ENCODE measurements at places on chromosomes 2 and 18.

DNA sequence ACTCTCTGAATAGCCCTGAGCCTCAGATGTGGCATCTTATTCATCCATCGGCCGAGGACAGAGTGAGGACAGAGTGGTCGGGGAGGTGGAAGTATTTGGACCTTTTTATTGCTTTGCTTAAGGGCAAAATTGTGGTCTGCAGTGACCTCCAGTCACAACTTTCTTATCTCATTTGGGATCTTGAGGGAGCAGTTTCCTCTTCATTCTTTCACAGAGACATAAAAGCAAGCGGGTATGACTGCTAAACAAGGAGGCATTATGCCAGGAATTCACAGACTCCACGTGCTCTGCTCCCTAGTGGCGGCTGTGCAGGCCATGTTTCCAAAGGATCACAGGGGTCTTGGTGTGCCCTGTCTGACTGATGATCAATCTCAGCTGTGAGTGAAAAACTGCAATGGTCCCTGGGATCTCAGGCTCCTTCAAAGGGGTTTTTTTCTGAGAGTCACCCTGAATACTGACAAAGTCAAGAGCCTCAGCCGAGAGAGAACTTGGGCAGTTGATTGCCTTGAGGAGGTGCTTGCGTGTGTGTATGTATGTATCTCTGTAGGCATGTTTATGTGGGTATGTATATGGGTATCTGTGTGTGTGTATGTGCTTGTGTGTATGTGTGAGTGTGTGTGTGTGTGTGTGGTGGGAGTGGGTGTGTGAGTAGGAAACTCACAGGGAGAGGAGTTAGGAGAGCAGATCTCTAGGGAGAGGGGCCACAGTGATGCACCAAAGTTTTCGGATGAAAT lies 47.7 kb downstream of the RAPGEF4 start:
- DNase-seq, result peak; percentile 97

- DNase-seq, result no peak
Measured at GRCh38 chr18:12791610-12792009, 88.8 kb downstream of the PSMG2 start.

- DNase-seq, result peak; percentile 28
Measured at GRCh38 chr2:166117491-166117890, 10.3 kb downstream of the SCN1A start.

GRCh38 chr2:127254386-127254981 lies 34.4 kb upstream of the CYP27C1 start:
- peak; percentile 4 for DNase-seq

DNA sequence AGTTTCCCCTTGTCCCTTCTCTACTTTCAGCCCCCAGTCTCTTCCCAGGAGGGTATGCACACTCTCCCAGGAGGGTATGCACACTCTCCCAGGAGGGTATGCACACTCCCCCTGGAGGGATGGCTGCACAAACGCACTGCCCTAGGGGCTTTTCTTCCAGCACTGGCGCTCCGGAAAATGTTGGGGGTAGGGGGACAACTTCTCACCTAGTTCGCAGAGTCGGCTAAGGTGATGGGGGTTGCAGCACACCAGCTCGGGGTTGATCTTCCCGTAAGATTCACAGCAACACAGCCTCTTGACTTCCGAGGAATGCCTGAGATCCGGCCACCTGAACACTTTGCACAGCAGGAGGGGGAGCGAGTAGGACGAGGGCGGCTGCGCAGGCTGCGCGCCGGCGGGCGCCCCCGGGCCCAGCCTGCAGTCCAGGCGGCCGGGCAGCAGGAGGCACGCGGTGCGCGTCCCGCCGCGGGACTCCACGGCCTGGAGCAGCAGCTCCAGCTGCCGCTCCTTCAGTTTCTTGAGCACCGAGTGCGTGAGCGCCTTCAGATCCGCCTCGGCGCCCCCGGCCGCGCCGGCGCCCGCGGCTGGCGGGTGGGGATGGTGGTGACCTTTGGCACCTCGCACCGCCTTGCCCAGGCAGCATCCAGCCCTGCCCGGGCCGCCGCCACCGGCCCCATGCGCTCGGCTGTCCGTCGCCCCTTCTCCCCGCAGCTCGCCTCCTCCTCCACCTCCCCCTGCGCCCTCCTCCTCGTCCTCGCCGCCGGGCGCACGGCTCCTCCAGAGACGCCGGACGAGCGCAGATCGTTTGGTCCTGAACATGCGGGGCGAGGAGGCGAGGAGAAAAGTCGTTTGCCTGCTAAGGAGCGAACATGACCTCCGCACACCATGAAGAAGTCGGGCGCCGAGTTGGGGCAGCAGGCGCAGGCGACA lies 894 bp downstream of the SMAD7 start:
- DNase-seq, result no peak

DNA sequence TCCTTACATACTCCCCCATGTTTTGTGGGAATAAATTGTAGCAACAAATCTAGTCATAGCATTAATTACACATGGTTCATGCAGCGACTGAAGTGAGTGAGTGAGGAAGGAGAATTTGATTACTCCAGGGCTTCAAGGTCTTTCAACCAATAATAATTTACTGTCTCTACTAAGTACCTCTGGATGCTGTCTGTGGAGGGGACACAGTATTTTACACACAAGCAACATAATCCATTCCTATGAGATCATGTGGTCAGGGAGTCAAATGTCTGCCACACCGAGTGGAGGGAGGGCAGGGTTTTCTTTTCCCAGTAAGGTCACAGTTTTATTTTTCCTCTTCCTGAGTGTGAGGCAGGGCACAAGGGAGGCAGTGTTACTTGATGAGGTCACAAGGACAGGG lies 334.7 kb upstream of the CELF4 start:
- no peak for DNase-seq

GRCh38 chr2:855177-855576 lies 95.5 kb upstream of the SNTG2 start:
- DNase-seq, result no peak

DNA sequence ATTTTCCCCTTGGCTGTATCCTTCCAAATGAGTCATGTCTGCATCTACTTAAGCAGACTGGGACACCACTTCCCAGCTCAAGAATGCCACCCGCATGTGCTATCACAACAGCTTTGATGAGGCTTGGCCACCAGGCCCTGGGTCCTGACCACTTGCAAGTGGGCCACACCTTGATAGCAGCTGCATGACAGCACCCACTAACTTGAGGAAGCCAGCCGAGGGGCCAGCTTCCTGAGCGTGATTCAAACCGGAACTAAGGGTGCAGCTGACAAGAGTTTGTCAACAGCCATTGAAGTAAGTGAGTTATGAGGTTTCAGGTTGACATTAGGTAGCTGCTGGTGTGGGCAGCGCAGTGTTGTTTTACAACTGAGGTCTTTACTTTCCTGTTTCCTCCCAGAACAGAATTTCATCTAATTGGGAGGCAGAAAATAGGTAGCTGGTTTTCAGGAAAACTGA lies 54.4 kb downstream of the EPHA4 start:
- peak; percentile 46 for DNase-seq

DNA sequence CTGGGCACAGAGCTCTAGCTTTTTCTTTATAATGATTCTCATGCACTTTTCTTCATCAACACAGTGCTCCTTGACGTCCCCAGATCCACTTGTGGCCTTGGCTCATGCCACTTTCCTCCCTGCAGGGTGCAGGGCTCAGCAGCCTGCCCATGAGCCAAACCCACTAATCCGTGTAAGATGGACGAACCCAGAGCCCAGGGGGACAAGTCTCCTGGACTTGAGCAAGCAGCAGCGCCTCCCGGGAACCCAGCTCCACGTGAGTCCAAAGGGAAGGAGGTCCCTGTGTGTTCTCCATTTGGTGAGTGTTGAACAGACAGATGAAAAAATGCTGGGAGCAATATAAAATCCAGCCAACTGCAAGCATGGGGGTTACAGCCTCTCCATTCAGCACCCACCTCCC lies 470.6 kb upstream of the HS6ST1 start:
- no peak for DNase-seq

- no peak for DNase-seq
Measured at GRCh38 chr2:204869132-204869823, 324.0 kb downstream of the PARD3B start.

GRCh38 chr2:196166876-196167275 lies 4.5 kb downstream of the STK17B start:
- DNase-seq, result no peak

DNA sequence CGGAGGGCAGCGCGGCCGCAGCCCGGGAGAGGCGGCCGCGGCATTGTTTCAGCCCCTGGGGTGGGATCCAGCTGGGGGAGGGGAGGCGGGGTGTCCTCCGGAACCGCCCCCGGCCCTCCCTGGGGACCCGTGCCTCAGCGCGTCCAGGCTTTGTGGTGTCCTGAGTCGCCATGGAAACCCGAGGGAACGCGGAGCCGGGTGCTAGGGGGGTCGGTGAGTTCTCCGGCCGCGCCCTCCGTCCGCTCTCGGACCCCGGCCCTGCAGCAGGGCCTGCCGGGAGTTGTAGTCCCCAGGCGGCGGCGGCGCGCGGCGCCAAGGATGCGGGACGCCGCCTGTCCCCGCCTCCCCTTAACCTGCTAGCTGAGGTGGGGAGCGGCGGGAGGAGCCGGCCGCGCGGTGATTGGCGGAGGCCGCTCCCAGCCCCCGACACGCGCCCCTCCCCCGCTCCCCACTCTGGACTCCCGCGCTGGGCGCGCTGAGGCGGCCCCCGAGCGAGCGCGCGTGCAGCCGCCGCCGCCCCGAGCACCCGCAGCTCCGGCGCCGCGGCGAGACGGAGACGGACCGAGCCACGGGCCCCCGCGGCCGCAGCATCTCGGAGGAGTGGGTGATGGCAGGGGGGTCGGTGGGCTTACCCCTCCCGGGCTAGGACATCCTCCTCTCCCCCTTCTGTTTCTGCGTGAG lies at the start of gene DPYSL5:
Gene DPYSL5, plus strand, starts transcription at position 478 of the 681 bp plus-strand sequence. CDS start 50,368 bp downstream, outside the sequence.
- no peak for DNase-seq

GRCh38 chr2:43218702-43219382 lies 7.6 kb downstream of the ZFP36L2 start:
- DNase-seq, result no peak

DNA sequence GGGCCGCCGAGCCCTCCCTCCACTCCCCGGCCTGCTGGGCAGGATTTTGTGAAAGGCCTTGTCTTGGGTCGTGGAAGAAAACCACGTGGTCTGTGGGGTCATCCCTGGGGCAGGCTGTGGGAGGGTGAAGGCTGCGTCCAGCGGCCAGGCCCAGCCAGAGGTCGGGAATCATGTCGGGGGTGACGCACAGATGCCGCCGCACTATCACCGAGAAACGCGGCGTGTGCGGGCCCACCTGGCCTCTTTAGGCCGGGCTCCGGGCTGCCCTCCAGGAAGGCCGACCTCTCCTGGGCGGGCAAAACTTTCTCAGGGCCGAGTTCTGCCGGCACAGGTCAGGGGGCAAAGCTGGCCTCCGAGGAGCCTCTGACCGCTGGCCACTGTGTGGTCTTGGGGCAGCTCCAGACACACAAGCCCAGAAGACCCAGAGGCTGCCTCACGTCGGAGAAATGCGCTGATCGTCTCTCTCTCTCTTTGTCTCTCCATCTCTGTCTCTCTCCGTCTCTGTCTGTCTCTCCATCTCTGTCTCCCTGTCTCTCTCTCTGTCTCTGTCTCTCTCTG lies 28.4 kb downstream of the NFATC1 start:
- DNase-seq, result no peak

DNA sequence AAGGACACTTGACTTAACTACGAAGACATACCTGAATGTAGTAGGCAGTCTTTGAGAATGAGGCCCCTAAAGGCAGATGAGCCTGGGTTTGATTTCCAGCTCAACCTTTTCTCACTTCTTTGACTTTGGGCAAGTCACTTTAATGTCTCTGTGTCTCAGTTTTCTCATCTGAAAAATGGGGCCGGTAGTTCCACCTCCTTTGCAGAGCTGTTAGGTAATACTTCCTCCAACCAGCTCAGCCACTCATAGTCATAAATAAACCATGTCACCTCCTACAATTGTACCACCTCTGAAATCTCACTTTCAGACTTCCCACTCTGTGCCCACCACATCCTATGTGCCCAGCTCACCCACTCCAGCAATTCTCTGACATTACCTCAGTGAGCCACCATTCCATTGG lies 10.4 kb downstream of the ARHGAP25 start:
- DNase-seq, result no peak

DNA sequence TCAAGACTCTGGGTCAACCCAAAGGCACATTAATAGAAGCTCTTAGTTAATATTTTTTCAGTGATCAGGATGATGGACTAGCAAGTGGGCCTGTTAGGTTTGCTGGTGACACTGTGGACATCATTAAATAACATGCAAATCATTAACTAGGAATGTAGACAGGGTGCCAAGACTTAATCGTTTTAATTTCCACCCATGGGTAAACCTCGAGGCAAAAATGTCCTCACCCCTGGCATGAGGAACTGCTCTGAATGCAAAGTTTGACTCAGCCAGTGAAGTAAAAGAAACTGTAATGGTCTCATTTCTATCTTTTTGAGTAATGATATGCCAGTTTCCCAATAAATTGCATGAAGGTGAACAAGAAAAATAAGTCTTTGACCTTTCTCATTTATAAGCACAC lies 152.6 kb upstream of the MEX3C start:
- DNase-seq, result no peak

- no peak for DNase-seq
Measured at GRCh38 chr2:33925311-33925710, 326.2 kb upstream of the FAM98A start.

GRCh38 chr2:42105330-42106256 lies 57.8 kb downstream of the PKDCC start:
- no peak for DNase-seq

- no peak for DNase-seq
Measured at GRCh38 chr2:197786010-197786877, 1.1 kb upstream of the BOLL start.

DNA sequence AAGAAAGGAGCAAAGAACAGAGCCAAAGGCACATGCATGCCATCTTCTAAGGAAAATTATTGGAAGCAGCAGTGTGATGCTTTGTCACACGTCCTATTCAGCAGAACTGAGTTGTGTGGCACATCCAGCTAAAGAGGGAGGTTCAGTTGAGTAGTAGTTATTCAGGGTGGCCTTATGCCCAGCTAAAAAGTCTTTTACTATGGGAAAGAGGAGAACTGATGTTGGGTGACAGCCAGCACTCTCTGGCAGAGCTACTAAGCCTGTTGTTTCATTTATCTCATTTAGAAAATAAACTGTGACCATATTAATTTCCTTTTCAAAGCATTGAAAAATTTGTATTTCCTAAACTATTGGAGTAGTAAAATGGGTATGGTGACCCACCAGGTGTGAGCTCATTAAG lies 18.5 kb downstream of the ITGA6 start:
- no peak for DNase-seq

- no peak for DNase-seq
Measured at GRCh38 chr2:240422658-240423329, 12.7 kb upstream of the GPC1 start.

DNA sequence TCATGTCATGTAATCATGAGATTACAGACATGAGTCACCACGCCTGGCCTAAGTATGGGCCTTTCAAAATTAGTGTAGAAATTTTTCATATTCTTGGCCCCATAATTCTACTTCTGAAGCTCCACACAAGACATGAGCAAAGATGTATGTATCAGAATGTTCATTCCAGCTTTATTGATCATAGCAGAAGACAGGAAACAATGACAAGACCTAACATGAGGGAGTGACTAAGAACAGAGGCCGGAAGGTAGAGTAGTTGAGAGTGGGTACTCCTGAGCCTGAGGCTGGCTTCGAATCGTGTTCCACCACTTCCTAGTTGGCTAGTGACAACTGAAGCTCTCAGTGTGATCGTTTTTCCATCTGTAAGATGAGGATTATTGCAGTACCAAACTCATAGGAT lies 89.3 kb downstream of the ARMC9 start:
- no peak for DNase-seq

- DNase-seq, result peak; percentile 66
Measured at GRCh38 chr2:39593439-39594393, 72.0 kb upstream of the TMEM178A start.

- no peak for DNase-seq
Measured at GRCh38 chr2:173982918-173983317, 17.7 kb upstream of the SP3 start.

- DNase-seq, result no peak
Measured at GRCh38 chr2:17162713-17163112, 355.5 kb downstream of the RAD51AP2 start.
